ENCODE measurements at places on chromosomes 13 and 19. TPM values are rescaled to one million over a fixed set of nuclear protein-coding genes. Genes with fewer than 3 reads are reported as not detected.
A peak's percentile ranks its signal among the peaks of the same experiment; 100 is the strongest.

Gene IL17D
- 0.46 TPM for total RNA-seq

DNA sequence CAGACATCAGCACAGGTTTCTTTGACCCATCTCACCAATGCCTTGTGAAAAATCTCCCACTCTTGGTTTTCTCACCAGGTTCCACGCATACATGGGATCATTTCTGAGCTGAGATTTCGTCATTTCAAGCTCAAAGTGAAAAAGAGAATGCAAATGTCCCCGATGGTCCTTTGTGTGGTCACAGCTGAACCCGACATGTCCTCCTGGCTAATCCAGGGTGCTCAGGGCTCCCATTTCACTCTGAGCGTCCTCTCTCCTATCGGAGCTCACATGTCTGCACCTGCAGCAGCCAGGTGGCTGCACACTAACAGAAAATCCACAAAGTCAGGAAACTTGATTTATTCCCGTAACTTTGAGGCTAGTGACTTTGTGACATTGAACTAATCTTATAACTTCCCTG, 9.3 kb upstream of the CEACAM3 start:
- no peak for DNase-seq

DNA sequence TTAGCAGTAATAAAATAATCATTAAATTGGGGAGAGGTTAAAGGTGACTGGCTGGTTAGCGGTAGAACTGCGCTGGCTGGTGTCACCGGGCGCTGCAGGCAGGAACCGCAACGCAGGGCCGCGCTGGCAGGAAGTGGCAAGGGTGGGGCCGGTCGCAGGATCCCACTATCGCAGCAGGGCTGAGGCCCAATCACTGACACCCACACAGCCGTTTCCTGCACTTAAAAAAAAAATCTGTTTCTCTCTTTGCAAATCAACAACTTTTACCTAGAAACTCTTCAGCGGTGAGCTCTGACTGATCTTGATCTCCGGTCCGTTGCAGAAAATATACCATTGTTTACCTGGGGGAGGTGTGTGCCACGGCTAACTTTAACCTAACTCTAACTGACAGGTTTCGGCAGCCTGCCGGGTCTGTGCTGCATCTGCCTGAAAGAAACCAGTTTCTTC, 46.9 kb downstream of the KLF2 start:
- DNase-seq: no peak

- no peak for DNase-seq
Observed at GRCh38 chr19:34269489-34269888, 15.1 kb downstream of the GARRE1 start.

GRCh38 chr19:17107546-17108452, 32.2 kb downstream of the MYO9B start:
- peak; percentile 98 for DNase-seq

DNA sequence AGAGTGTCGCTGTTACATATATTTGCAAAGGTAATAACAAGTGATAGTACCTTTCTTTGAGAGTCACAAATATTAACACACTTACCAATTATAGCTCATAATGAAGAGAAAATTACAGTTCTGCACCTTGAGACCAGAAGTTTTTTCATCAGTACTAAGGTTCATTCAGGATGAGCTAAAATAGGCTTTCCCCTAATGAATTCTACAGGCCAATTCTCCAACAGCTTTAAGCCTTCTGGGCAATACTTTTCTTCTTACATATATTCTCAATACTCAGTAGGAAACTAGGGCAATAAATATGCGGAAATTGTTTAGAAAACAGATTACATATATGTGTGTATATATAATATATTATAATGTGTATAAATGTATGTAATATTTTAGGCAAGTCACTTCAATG, 2672.8 kb upstream of the PCDH20 start:
- no peak for DNase-seq

DNA sequence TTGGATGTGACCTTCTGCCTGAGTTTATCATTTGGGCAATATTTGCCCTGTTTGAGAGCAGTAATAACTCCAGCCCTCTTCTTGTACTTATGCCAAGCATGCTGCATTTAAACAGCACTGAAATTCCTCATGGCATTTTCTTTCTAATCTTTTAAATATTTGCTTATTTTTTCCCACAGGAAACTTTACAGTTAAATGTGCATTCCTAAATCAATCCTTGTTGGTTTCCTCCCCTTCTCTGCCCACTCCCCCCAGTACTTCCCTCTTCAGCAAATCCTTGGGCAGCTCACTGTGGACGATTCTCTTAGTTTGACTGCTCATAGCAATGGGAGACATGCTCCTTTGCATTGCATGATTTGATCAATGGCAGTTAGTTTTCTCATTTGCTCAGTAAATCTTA, 68.7 kb downstream of the RAP2A start:
- no peak for DNase-seq

Gene KRTDAP
- not detected for total RNA-seq

Measured in Daoy (cell line).